Mesothelial cell of epicardium (in vitro differentiated cells): ENCODE measurements at places on chromosomes 7 and 10. TPM values are rescaled to one million over a fixed set of nuclear protein-coding genes. Genes with fewer than 3 reads are reported as not detected.

- H3K36me3 ChIP-seq: no peaks in the 10 kb centered on the region
- peak overlapping the region; percentile 66 for H3K27ac ChIP-seq
- no peak for DNase-seq
- H3K27me3 ChIP-seq: no peaks in the 10 kb centered on the region
- H3K4me3 ChIP-seq: no peak overlapping the region
Measured at GRCh38 chr10:18223898-18224297, 83.7 kb downstream of the CACNB2 start.

- no peak overlapping the region for H3K27ac ChIP-seq
- peaks cover 17% of the 10 kb centered on the region for H3K4me1 ChIP-seq
- H3K36me3 ChIP-seq: peaks cover 5% of the 10 kb centered on the region
- H3K27me3 ChIP-seq: no peaks in the 10 kb centered on the region
- no peak for DNase-seq
Measured at GRCh38 chr10:58384095-58384494, 1.1 kb upstream of the TFAM start.

DNA sequence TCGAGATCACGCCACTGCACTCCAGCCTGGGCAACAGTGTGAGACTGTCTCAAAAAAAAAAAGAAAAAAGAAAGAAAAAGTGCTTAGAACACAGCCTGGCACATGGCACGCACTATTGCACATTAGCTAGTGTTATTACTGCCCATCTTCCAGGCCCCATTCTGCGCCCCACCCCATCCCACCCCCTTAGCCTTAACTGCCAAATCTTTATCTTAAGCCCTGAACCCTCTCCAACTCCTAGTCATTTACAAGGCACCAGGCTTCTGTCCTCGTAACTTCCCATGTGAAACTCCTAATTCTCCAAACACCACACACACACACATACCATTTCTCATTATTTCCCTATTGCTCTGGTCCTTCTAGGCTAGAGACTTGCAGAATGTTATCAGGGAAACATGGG, 4.8 kb downstream of the FRAT2 start:
- H3K27me3 ChIP-seq: peaks cover 7% of the 10 kb centered on the region
- H3K36me3 ChIP-seq: peaks cover 8% of the 10 kb centered on the region
- peaks cover 34% of the 10 kb centered on the region for H3K4me1 ChIP-seq
- no peak overlapping the region for H3K27ac ChIP-seq
- no peak for DNase-seq

DNA sequence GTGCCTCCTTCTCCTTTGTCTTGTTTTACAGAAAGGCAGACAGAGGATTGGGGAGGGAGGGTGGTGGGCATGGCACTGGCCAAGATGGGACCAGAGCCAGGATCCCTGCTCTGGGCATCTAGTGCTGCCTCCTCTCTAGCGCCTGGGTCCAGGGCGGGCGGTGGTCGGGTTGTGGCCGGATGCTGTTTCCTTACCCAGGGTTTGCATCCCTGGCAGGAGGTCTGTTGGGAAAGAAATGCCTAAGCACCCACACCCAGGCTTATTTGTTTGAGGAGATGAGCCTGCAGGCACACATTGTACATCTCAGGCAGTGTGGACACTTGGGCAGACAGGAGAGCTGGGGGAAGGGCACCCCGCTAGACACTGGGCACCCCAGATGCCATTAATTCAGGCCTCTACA, 102.3 kb upstream of the PCBD1 start:
- peaks cover 7% of the 10 kb centered on the region for H3K4me1 ChIP-seq
- DNase-seq: no peak

DNA sequence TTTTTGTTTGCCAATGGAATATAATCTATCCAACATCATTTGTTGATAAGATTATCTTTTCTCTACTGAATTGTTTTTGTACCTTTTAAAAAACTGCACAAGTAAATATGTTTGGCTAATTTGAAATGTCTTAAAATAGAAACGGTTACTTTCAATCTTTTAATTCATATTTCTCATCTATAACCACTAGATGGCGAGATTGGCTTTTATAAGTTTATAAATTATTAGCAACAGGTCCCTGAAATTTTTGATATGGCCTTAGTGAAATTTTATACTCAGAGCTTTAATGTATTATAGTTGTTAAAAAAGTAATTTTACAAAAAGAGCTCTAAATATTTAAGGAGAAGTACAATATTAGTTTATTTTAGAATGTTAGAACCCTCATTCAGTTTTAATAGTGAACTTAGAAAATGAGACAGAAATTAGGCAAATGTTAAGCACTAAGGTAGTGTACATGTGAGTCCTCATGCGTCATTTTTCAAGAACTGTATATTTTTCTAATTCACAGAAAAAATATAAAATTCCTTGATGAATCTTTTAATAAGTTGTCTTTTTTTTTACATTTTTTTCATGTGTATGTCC, 592.5 kb downstream of the ARL4A start:
- H3K27ac ChIP-seq: no peak overlapping the region
- DNase-seq: no peak
- H3K27me3 ChIP-seq: no peaks in the 10 kb centered on the region
- no peaks in the 10 kb centered on the region for H3K4me1 ChIP-seq
- H3K36me3 ChIP-seq: no peaks in the 10 kb centered on the region
- H3K4me3 ChIP-seq: no peak overlapping the region

GRCh38 chr7:21869785-21870402, 75.8 kb downstream of the CDCA7L start:
- H3K4me3 ChIP-seq: no peak overlapping the region
- H3K36me3 ChIP-seq: no peaks in the 10 kb centered on the region
- H3K4me1 ChIP-seq: peaks cover 7% of the 10 kb centered on the region
- H3K27me3 ChIP-seq: peaks cover 2% of the 10 kb centered on the region

The TFAM gene
- 46.9 to 55.1 TPM (median 52.7 TPM) in 3 replicates for total RNA-seq

The MMP21 gene
- total RNA-seq: 0.18 to 0.27 TPM (median 0.23 TPM) in 3 replicates

- no peak for DNase-seq
- H3K36me3 ChIP-seq: peaks cover 44% of the 10 kb centered on the region
- H3K4me3 ChIP-seq: no peak overlapping the region
- H3K27me3 ChIP-seq: no peaks in the 10 kb centered on the region
- H3K27ac ChIP-seq: peak overlapping the region; percentile 76
Measured at GRCh38 chr10:87544721-87545120, 40.0 kb downstream of the MINPP1 start.

The ANKRD61 gene
- total RNA-seq: 0.20 to 0.29 TPM in 2 of 3 replicates, not detected in the other

DNA sequence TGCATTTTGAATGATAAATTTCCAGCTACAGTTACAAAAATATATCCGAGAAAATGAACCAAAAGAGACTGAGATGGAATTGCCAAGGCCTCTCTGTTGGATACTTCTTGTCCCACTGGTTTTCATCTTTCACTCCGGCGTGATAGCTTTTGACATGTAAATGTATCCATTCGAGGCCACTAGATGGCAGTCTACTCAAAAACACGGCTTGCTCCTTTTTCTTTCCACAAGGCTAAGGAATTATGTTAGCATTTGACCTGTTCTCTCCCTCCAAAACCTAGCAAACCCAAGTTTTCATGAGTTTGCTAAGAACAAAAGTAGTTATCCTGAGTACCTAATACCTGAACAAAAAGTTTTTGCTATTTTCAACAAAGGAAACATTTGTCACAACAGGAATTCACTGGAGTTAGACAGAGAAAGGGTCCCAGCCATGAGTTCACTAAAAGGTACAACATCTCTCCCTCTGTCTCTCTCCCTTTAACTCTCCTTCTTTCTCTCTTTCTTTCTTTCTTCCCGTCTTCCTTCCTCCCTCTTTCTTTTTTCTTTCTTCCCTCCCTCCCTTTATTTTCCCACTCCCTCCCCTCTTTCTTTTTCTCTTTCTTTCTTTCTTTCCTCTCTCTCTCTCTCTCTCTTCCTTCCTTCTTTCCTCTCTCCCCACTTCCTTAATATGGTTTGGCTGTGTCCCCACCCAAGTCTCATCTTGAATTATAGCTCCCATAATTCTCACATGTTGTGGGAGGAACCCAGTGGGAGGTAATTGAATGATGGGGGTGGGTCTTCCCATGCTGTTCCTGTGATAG, 207.9 kb upstream of the MYO3A start:
- H3K27ac ChIP-seq: no peak overlapping the region
- no peak for DNase-seq
- peaks cover 1% of the 10 kb centered on the region for H3K27me3 ChIP-seq
- no peaks in the 10 kb centered on the region for H3K36me3 ChIP-seq

The GPNMB gene
- total RNA-seq: 2.1 to 2.7 TPM (median 2.2 TPM) in 3 replicates

The UBE2H gene
- total RNA-seq: 95.9 to 104 TPM (median 99.1 TPM) in 3 replicates

- no peaks in the 10 kb centered on the region for H3K36me3 ChIP-seq
- H3K27me3 ChIP-seq: no peaks in the 10 kb centered on the region
- H3K27ac ChIP-seq: peak overlapping the region; percentile 49
- H3K4me3 ChIP-seq: no peak overlapping the region
- no peak for DNase-seq
Measured at GRCh38 chr10:19041171-19041570, 7.4 kb upstream of the MALRD1 start.

DNA sequence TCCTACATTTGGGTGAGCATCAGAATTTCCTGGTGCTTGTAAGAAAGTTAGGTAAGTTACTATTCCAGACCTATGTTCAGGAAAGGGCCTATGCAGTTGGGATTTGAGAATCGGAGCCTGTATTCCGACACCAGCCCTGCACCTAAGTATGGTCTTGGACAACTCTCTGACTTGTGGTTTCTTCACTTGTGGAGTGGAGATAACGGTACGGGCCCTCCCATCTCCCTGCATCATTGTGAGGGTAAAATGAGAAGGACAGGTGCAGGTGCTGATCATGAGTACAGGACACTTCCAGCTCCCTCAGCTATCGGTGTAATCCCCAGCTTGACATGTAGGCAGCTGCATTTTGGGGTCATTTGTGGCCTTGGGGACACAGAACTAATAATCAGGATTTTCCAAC, 138.3 kb upstream of the NAMPT start:
- DNase-seq: no peak
- H3K27me3 ChIP-seq: no peaks in the 10 kb centered on the region
- H3K4me3 ChIP-seq: no peak overlapping the region
- H3K27ac ChIP-seq: no peak overlapping the region
- peaks cover 28% of the 10 kb centered on the region for H3K4me1 ChIP-seq

GRCh38 chr7:91910171-91910570, 29.7 kb upstream of the MTERF1 start:
- H3K4me3 ChIP-seq: no peak overlapping the region
- H3K36me3 ChIP-seq: no peaks in the 10 kb centered on the region
- DNase-seq: no peak
- H3K27ac ChIP-seq: no peak overlapping the region
- no peaks in the 10 kb centered on the region for H3K27me3 ChIP-seq

- no peak overlapping the region for H3K4me3 ChIP-seq
- no peaks in the 10 kb centered on the region for H3K27me3 ChIP-seq
Measured at GRCh38 chr7:16889305-16889704, 7.5 kb upstream of the AGR3 start.

GRCh38 chr7:38303866-38304265, 30.4 kb upstream of the TARP start:
- DNase-seq: no peak
- H3K36me3 ChIP-seq: no peaks in the 10 kb centered on the region
- H3K27ac ChIP-seq: no peak overlapping the region
- H3K27me3 ChIP-seq: peaks cover 9% of the 10 kb centered on the region

The MRPS17 gene
- 17.2 to 19.7 TPM (median 17.5 TPM) in 3 replicates for total RNA-seq

The ANKRD1 gene
- total RNA-seq: 5.1 to 5.2 TPM (median 5.2 TPM) in 3 replicates

The NRAP gene
- total RNA-seq: not detected in 3 replicates

- DNase-seq: no peak
- H3K36me3 ChIP-seq: peaks cover 47% of the 10 kb centered on the region
- no peak overlapping the region for H3K27ac ChIP-seq
- no peaks in the 10 kb centered on the region for H3K4me1 ChIP-seq
- H3K27me3 ChIP-seq: no peaks in the 10 kb centered on the region
Measured at GRCh38 chr7:87359366-87359765, 13.9 kb downstream of the CROT start.

The BMPER gene
- total RNA-seq: 1.7 to 3.0 TPM (median 2.1 TPM) in 3 replicates

DNA sequence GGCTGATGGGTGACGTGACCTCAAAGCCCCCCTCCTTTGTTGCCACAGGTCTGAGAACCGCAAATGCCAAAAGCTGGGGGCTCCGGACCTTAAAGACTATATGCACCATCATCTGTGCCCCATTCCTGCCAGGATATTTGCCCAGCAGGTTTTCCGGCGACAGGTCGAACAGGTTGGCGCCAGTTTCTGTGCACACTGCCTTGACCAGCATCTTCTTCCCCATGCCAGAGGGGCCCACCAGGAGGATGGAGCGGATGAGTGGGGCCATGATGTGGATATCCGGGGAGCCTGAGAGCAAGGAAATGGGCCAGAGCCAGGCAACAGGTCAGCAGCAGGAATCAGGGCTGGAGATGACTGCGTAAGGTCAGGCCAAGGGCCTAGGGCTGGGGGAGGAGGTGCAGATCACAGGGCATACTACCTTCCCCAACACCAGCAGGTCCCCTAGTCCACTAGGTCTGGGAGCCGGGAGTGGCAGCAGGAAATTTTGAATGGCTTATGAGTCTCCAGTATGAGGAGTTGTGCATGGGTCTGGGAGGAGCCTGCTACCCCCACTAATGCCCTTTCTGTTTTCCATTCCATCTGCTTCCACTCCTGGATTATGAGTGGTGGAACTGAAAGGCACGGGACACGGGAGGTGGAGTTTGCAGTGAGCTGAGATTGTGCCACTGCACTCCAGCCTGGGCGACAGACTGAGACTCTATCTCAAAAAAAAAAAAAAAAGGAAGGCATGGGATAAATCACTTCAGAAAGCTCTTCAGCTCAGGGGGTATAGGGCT, 6.3 kb upstream of the ASB10 start:
- H3K27me3 ChIP-seq: peaks cover 30% of the 10 kb centered on the region
- H3K4me3 ChIP-seq: no peak overlapping the region
- no peaks in the 10 kb centered on the region for H3K4me1 ChIP-seq

The BUD31 gene
- 63.1 to 79.2 TPM (median 70.3 TPM) in 3 replicates for total RNA-seq

The TRIM73 gene
- total RNA-seq: 14.8 to 17.0 TPM (median 15.7 TPM) in 3 replicates

DNA sequence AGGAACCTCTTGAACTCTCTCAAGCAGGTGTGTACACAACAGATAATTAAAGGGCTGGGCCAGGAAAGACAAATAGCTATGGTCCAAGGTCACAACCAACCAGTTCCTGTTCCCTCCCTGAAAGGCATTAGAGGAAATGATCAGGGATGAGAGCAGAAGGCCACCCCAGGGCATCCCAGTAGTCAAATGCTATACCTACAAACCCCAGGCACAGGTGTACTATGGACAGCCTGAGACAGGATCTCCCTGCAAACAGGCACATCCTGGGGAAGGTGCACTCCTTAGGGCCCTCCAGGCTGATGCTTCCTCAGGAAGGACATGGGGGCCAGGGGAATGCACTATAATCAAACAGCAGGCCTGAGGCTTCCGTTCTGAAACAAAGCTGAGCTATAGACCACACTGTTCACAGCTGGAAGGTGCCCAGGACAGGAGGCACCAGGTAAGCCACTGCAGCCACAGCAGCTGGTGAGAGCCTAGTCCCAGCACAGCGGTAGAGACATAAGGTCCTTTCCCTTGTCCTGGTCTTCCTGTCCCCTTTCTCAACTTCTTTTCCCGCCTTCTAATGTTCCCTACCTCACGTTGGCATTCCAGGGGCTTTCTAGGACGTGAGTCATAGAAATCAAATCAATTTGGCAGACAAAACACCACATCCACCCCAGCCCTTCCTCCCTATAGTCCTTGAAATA, 13.3 kb downstream of the PARP12 start:
- no peaks in the 10 kb centered on the region for H3K27me3 ChIP-seq
- no peak overlapping the region for H3K27ac ChIP-seq
- no peak for DNase-seq
- H3K36me3 ChIP-seq: peaks cover 14% of the 10 kb centered on the region
- no peaks in the 10 kb centered on the region for H3K4me1 ChIP-seq

The ANXA7 gene
- total RNA-seq: 38.9 to 47.9 TPM (median 39.4 TPM) in 3 replicates
